ENCODE measurements at places on chromosomes 4 and X. TPM values are rescaled to one million over a fixed set of nuclear protein-coding genes. Genes with fewer than 3 reads are reported as not detected.

SMAD1 gene
- total RNA-seq = 26.8 TPM

CXorf65 gene
- total RNA-seq = not detected

MAGEB4 gene
- total RNA-seq = not detected

VSIG4 gene
- total RNA-seq = not detected

CXCR3 gene
- total RNA-seq = not detected

AMER1 gene
- 2.2 TPM for total RNA-seq

NSUN7 gene
- total RNA-seq = 0.34 TPM

TENM3 gene
- 16.1 TPM for total RNA-seq

ZDHHC15 gene
- not detected for total RNA-seq

ZNF157 gene
- total RNA-seq = 0.19 TPM

SMARCA1 gene
- total RNA-seq = 14.2 TPM

NHS gene
- 3.7 TPM for total RNA-seq

HMX1 gene
- not detected for total RNA-seq

CTSO gene
- total RNA-seq = 3.7 TPM

RBM47 gene
- total RNA-seq = 10.6 TPM

LRIT3 gene
- not detected for total RNA-seq

Measured in hair follicular keratinocyte (primary cell).